ENCODE measurements at places on chromosomes 1 and 21. TPM values are rescaled to one million over a fixed set of nuclear protein-coding genes. Genes with fewer than 3 reads are reported as not detected.

GRCh38 chr1:227776331-227776771, 39.1 kb upstream of the PRSS38 start:
- no peak for DNase-seq

DNA sequence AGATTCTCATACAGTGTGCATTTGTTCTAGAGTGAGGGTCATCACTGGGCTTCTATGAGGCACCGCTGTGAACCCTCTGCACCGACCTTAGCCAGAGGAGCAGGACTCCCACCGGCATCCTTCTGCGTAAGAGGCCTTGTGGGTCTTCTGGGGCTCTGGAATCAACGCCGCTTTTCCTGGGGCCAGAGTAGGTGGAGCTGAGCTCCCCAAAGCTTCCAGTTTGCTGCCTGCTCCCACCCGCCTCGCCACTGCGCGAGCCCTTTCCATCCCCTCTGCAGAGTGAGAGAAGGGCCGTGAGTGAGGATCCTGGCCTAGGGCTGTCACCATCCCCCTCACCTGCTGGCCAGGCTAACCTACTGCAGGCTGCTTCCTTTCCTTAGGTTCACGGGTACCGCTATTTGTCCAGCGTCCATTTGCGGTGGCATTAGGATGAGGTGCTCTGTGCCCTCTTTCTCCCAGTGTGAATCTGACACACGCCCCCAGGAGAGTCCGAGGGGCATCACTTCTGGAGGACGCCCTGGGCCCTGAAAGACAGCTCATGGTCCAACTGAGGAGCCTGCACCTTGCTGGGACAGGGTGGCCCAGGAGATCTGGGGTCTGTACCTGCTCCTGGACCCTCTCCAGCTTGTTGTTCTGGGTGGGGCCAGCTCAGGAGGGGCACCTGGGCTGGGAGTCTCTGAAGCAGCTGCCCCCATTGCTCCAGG, 36.2 kb downstream of the UMODL1 start:
- peak; percentile 58 for DNase-seq

Gene LRRC71
- not detected for total RNA-seq

- DNase-seq: no peak
These were observed 86.8 kb upstream of the PUM1 start for GRCh38 chr1:31152181-31152795.

DNA sequence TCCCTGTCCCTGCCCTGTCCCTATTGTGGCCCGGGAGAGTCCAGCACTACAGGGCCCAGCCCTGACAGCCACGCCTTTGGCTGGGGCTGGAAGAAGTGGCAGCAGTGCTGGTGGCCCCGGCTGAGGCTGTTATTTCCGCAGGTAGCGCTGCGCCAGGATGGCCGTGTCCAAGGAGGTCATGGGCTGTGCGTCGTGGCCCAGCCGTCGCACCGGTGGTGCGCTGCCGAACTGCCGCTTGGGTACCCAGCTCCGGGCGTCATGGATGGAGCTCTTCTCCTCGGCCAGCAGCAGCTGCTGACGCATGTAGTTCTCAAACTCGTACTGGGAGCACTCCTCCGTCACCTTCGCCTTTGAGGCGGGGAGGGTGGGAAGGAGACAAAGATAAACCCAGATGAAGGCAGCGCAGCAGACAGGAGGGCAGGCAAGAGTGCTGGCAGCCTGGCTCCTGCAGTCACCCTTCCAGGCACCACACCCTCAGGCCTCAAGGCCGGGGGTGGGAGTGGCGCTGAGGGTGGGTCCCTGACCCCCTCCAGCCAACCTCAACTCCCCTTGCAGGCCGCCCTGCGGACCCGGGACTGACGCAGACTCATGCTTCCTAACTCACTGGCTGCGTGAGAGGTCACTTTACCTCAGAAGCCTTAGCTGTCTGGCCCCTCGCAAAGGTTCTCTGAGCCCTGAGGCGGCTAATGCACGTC, 18.3 kb upstream of the EVA1B start:
- no peak for DNase-seq

Gene ELAPOR1
- total RNA-seq: 2.1 TPM

GRCh38 chr1:221511797-221512196, 230.1 kb downstream of the DUSP10 start:
- DNase-seq: no peak

GRCh38 chr1:6489799-6490180, 1.7 kb downstream of the PLEKHG5 start:
- peak; percentile 85 for DNase-seq

- DNase-seq: no peak
These were observed 7.7 kb downstream of the C1orf226 start for GRCh38 chr1:162389021-162389818.

- DNase-seq: peak; percentile 80
These were observed 1388.1 kb downstream of the AMY1C start for GRCh38 chr1:105137543-105138457.

Gene NBPF6
- total RNA-seq: not detected

- DNase-seq: no peak
These were observed 137.1 kb downstream of the CAMTA1 start for GRCh38 chr1:6922096-6922931.

GRCh38 chr1:7552402-7552801, 218.7 kb upstream of the VAMP3 start:
- DNase-seq: no peak

Gene EFCAB7
- 7.0 TPM for total RNA-seq

Gene TNFSF4
- 1.2 TPM for total RNA-seq

DNA sequence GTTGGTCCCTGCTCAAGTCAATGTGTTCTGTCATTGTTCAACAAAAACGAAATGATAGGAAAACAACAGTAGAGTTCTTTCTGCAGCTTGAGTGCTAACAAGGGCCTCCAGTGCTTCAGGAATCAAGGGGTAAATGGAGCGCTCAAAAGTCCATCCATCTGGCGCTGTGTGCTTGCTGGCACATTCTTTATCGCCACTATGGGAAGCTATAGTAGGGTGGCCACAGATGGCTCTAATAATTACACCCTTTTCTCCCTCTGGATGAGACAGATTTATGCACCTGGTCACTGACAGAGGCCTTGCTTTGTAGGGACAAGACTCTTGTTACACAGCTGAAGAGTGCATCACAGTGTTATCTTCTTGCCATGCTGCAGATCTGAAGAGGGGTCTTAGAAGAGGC, 136.0 kb downstream of the GDAP2 start:
- DNase-seq: no peak

Measured in GM23338 (cell line).